CD4-positive, alpha-beta T cell treated with Interleukin-2 at 100 ng/mL for 4 hours (primary cell): ENCODE measurements at places on chromosomes 1 and 21.

GRCh38 chr21:43211072-43211759 is 42.4 kb downstream of the CRYAA start:
- DNase-seq = no peak

GRCh38 chr1:160978510-160978927 is 23.9 kb upstream of the ITLN2 start:
- no peak for DNase-seq

GRCh38 chr1:1989102-1989542 is 14.5 kb downstream of the CFAP74 start:
- DNase-seq = no peak

DNA sequence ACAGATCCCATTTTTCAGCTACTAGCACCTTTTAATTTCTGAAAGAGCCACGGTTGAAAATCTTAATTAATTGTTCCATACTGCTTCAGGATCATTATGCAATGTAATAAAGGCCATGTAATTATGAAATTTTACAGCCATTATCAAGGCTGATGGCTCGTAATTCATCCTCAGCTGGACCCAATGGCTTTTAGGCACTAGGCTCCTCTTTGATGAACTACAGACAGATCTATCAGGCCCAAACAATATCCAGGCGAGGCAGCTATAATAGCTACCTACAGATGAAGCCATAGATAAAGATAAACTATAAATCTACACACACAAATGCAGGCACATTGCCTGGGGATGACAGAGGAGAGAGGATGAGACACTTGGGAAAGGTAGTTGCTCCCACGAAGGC is 110.5 kb upstream of the USH2A start:
- DNase-seq = no peak
